ENCODE measurements at places on chromosomes 2 and 18. TPM values are rescaled to one million over a fixed set of nuclear protein-coding genes. Genes with fewer than 3 reads are reported as not detected.

DNA sequence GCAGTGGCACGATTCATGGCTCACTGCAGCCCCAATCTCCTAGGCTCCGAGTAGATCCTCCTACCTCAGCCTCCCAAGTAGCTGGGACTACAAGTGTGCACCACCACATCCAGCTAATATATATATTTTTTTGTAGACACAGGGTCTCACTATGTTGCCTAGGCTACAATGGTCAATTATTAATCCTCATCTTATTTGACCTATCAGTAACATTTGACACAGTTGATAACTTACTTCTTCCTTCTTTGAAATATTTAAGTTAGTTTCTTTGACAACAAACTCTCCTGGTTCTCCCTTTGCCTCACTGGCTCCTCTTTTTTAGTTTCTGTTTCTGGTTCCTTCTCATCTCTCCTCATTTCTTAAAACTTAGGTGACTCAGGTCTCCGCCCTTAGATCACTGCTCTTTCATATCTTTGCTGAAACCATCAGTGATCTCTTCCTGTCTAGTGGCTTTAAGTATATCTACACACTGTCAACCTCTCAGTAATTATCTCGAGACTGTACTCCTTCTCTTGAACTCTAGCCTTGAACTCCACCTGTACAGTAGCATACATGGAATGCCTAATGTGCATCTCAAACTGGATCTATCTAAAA is 11.5 kb downstream of the PGAP1 start:
- no peaks in the 10 kb centered on the region for H3K27me3 ChIP-seq
- peaks cover 31% of the 10 kb centered on the region for H3K36me3 ChIP-seq
- H3K4me1 ChIP-seq: no peaks in the 10 kb centered on the region
- H3K4me3 ChIP-seq: no peak overlapping the region
- no peak for DNase-seq
- H3K27ac ChIP-seq: no peak overlapping the region

DNA sequence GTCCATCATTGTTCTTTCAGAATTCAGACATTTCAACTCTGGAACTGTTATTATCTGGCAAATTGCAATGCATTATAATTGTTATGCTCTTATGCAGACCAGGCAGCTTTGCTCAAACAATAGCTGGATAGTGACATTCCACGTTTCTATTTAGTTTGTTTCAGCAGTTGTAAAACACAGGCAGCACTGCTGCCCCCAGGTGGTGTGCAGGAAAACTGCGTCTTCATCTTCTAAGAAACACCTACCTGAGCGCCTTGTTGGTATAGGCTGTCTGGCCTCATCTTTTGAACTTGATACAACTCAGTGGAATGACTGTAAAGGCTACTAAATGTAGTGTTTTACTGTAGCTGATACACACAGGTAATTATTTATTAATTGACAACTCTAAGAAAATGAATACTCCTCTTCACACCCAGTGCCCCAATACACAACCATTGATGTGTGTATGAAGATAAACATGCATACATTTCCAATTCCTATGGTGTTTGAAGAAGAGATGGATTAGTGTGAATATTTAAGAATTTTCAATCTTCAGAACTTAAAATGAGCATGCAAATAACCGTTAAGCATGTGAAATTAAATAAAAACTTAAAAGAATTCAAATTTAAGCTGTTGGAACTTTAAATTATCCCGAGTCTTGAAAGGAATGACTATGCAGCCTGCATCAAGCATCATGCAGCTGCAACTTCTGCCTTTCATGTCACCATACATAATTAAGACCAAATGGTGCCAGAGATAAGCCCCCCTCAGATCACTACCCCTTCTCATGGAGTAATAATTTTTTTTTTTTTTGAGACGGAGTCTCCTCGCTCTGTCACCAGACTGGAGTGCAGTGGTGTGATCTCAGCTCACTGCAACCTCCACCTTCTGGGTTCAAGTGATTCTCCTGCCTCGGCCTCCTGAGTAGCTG is 85.6 kb downstream of the CD8B2 start:
- no peak for DNase-seq
- peaks cover 5% of the 10 kb centered on the region for H3K4me1 ChIP-seq
- no peaks in the 10 kb centered on the region for H3K36me3 ChIP-seq
- no peak overlapping the region for H3K4me3 ChIP-seq
- no peak overlapping the region for H3K27ac ChIP-seq
- H3K27me3 ChIP-seq: peaks cover 2% of the 10 kb centered on the region

GRCh38 chr2:236489895-236490404 is 79.7 kb upstream of the ACKR3 start:
- H3K4me3 ChIP-seq: no peak overlapping the region
- no peaks in the 10 kb centered on the region for H3K36me3 ChIP-seq
- no peaks in the 10 kb centered on the region for H3K27me3 ChIP-seq
- no peak overlapping the region for H3K27ac ChIP-seq
- no peak for DNase-seq

DNA sequence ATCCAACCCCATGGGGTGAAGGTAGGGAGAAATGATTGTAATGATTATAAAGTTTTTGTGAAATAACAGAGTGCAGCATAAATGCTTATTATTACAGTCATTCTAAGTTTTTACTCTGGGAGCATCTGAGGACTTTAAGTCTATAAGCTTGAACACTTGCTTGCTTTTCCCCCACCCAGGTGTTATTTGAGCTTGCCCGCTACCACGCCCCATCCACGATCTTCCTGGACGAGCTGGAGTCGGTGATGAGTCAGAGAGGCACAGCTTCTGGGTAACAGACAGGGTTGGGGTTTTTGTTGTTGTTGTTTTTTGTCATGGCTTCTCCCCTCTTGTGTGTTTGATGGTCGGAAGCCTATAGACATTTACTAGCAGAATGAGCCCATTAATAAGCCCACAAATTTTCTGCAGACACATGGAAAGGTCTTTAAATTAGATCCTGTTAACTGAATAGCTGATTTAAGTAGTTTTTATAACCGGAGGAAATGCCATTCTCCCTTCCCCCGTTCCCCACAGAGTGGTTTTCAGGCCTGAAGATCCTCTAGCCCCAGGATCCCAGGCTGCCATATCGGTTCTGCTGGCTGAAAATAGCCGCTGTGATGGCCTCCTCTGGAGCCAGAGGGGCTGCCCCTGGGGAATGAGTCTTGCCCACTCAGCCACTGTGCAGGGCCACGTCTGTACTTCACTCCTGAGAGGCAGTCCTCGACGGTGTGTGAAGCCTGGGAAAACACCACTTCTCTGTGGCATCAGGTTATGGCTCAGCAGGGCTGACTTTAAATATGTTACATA is 39.9 kb upstream of the ELOA2 start:
- no peak overlapping the region for H3K27ac ChIP-seq
- no peaks in the 10 kb centered on the region for H3K27me3 ChIP-seq
- no peaks in the 10 kb centered on the region for H3K4me1 ChIP-seq
- H3K4me3 ChIP-seq: no peak overlapping the region

Gene IL18R1
- total RNA-seq: 0.89 TPM

DNA sequence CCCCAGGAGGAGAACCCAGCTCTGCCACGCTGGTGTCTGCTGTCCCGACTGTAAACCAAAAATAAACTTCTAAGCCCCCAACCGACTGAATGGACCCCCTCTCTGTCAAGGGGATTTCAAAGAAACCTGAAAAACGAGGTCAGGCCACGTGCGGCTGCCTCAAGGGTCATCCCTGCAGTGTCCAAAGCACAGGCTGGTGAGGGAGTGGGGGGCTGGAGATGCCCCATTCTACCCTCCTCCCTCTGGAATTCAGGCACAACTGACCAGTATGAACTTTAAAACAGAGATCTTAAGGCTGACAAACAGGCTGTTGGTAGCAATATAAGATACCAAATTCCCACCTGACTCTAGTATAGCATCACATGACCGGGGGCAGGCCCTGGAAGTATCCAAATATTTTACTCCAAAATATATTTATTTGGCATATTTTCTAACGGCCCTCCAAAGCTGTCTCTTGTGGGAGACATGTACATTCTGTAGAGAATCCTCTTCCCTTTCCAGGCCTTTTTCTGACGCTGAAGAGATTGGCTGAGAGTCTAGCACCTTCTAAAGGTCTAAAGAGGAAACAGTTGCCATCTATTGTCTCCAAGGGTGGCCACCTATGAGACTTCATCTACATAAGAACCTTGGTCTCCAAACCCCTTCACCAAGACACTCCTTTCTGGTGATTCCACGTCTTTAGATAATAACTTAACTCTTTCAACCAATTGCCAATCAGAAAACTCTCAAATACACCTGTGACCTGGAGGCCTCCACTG is 40.4 kb upstream of the CTDP1 start:
- peaks cover 13% of the 10 kb centered on the region for H3K4me1 ChIP-seq
- DNase-seq: no peak
- H3K36me3 ChIP-seq: no peaks in the 10 kb centered on the region

Gene CPO
- total RNA-seq: not detected

DNA sequence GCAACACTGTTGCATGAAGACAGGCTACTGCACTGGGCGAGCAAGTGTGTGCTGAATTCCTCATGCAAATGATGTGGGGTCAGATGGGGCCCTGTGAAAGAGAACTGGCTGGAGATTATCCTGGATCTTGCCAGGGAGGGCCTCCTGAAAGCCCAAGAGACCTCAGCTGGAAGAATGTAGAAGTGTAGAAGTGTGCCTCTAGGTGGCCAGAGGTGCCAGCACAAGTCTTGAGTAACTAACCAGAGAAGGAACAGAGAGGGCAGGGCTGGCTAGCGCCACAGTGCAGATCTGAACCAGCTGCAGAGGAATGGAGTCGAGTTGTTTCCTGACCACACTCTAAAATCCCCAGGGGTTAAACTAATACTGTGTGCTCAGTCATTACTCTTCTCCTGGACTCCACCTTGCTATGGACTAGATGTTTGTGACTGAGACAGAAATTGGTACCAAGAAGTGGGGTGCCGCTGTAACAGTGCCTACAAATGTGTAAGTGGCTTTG is 399.3 kb downstream of the LRATD1 start:
- no peaks in the 10 kb centered on the region for H3K4me1 ChIP-seq
- no peak overlapping the region for H3K4me3 ChIP-seq
- H3K36me3 ChIP-seq: no peaks in the 10 kb centered on the region

All from suprapubic skin (tissue), 4 donors.